ENCODE measurements at places on chromosomes 12 and 14.

DNA sequence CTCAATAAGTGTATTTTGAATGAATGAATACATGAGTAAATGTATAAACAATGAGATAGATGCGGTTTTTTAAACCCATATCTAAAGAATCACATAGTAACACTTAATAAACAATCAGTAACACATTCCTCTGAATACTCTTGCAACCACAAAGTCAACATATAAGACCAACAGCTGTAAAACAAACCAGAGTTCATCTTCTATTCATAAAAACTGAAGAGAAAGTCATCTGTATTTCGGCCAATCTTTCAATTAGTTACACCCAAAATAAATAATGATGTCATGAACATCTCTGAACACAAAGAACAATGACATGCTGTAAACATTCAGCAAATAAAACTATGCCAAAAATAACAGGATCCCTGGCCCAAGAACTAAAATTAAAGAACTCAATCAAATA lies 47.2 kb downstream of the ARMH4 start:
- DNase-seq = peak; percentile 45

DNA sequence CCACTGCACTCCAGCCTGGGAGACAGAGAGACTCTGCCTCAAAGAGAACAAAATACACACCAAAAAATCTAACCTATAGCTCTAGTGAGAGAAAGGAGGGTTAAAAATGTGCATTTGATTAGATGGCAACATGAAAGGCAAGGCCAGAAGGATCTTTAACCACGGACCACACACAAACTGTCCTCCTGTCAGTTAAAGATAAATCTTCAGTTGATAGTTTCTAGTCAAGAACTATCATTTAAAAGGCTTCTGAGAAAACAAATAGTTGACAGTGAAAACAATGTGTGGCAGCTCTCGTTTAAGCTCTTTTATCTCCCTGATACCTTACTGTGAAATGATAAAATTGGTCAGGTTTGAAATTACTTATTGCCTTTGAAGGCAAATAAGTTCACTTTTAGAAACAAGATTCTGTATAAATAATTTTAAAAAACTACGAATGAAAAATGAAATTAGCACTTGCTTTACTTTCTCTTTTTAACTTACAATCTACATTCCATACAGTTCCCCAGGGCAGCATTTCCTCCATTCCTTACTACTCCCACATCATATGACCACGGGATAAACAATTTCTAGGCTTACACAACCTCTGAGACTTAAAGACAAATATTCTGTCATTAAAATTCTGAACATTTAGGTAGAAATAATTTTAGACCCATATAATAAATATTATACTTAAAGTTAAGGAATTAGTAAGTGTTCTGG lies 71.4 kb upstream of the GNPNAT1 start:
- DNase-seq = peak; percentile 83

GRCh38 chr14:22627506-22628263 lies 16.5 kb downstream of the OR6J1 start:
- DNase-seq = no peak

- no peak for DNase-seq
Observed at GRCh38 chr14:73142216-73142615, 5.9 kb downstream of the PSEN1 start.

GRCh38 chr12:103908877-103909276 lies 21.3 kb upstream of the HSP90B1 start:
- DNase-seq = peak; percentile 40

GRCh38 chr14:103087343-103087835 lies 3.4 kb downstream of the LBHD2 start:
- DNase-seq = no peak

Measured in foreskin fibroblast (primary cell).